A673 (cell line): ENCODE measurements at places on chromosomes 4 and X. TPM values are rescaled to one million over a fixed set of nuclear protein-coding genes. Genes with fewer than 3 reads are reported as not detected.

GRCh38 chr4:178339769-178340168 lies 897.5 kb upstream of the AGA start:
- DNase-seq = no peak
- no peaks in the 10 kb centered on the region for H3K4me1 ChIP-seq
- H3K36me3 ChIP-seq = no peaks in the 10 kb centered on the region
- no peaks in the 10 kb centered on the region for H3K27me3 ChIP-seq
- no peak overlapping the region for H3K27ac ChIP-seq

- H3K4me3 ChIP-seq = no peak overlapping the region
- no peaks in the 10 kb centered on the region for H3K36me3 ChIP-seq
- no peaks in the 10 kb centered on the region for H3K4me1 ChIP-seq
- no peaks in the 10 kb centered on the region for H3K27me3 ChIP-seq
- H3K27ac ChIP-seq = no peak overlapping the region
These were observed 14.5 kb downstream of the MAGEA9B start for GRCh38 chrX:149572743-149573142.

DNA sequence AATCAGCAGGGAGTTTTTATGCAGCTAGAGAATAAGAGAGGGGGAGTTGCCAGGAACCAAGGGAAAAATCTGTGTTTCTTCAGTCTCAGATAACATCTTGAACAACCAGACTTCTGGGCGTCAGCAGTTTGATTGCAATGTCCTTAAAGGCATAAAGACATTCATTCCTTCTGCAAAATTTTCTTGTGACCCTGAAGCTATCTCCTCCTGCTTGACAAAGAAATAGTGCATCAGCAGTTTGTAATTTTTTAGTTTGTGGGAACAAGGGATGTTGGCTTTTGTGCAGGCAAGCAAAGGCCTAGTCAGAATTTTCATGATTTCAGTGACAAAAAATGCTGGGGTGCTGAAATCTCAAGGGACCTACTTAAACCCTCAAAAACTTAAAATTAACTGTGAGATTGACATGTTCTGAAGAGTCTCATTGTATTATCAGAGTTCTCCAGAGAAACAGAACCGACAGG lies 125.8 kb upstream of the UNC5C start:
- no peak overlapping the region for H3K4me3 ChIP-seq
- H3K27ac ChIP-seq = no peak overlapping the region
- H3K4me1 ChIP-seq = no peaks in the 10 kb centered on the region
- no peak for DNase-seq
- no peaks in the 10 kb centered on the region for H3K27me3 ChIP-seq

DNA sequence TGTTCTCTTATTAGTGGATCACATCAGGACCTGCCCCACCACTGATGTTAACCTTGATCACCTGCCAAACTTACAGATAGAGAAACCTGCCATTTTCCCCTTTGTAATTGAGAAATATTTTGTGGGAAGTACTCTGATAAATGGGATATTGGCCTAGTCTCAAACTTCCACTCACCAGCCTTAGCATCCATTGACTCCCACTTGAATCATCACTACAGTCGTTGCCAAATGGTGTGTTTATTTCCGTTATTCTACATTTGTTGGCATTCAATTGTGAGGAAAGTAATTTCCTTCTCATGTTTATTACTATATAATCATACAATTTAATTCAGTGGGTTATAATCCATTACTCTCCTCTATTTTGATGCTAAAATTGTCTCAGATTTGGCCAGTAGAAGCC lies 156.4 kb upstream of the CXCL13 start:
- H3K36me3 ChIP-seq = no peaks in the 10 kb centered on the region
- no peak overlapping the region for H3K27ac ChIP-seq
- H3K4me3 ChIP-seq = no peak overlapping the region
- no peak for DNase-seq

- no peak overlapping the region for H3K27ac ChIP-seq
- H3K36me3 ChIP-seq = no peaks in the 10 kb centered on the region
- no peak overlapping the region for H3K4me3 ChIP-seq
- no peak for DNase-seq
- H3K4me1 ChIP-seq = no peaks in the 10 kb centered on the region
- H3K27me3 ChIP-seq = no peaks in the 10 kb centered on the region
These were observed 100.7 kb upstream of the STX18 start for GRCh38 chr4:4642496-4643000.

GRCh38 chrX:111095974-111096895 lies at the start of gene PAK3:
Gene PAK3, plus strand, starts transcription at chrX:111096191. Its CDS starts 26,913 bp downstream, at chrX:111123104.
- no peaks in the 10 kb centered on the region for H3K36me3 ChIP-seq
- H3K27ac ChIP-seq = no peak within 1 kb of the TSS
- H3K4me3 ChIP-seq = peak within 1 kb of the TSS; percentile 38
- DNase-seq = peak; percentile 50
- H3K4me1 ChIP-seq = no peaks in the 10 kb centered on the region
- peaks cover 28% of the 10 kb centered on the region for H3K27me3 ChIP-seq

DNA sequence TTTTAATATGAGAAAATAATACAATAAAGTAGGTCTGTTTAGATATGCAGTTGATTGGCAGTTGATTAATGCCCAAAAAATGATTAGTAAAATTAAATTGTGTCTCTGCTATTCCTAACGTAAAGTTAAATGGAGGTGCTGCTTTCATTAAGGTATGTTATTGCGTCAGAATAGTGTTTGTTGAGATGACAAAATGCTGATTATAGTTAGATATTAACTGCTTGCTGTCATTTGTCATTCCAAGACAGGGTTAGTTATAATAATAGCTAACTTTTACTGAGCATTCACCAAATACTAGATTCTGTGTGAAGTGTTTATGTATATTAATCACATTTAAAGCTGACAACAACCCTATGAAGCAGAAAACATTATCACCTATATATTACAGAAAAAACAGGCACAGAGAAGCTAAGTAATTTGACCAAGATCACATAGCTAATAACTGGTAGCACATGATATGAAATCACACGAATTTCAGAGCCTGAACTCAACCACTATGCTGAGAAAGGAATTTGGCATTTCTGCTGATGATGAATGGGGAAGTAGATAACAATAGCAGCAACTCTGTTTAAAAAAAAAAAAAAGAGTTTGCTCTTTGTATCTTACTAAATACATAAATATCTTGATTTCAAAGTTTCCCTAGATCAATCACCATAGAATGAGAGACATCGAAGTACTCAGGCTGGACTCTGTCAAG lies 59.7 kb upstream of the WDR44 start:
- H3K4me3 ChIP-seq = no peak overlapping the region
- H3K27ac ChIP-seq = no peak overlapping the region
- DNase-seq = no peak
- no peaks in the 10 kb centered on the region for H3K4me1 ChIP-seq

- no peak for DNase-seq
- no peak overlapping the region for H3K4me3 ChIP-seq
- no peaks in the 10 kb centered on the region for H3K27me3 ChIP-seq
These were observed 99.8 kb upstream of the TEX13D start for GRCh38 chrX:124232523-124233201.

- no peak overlapping the region for H3K4me3 ChIP-seq
- DNase-seq = no peak
- H3K4me1 ChIP-seq = no peaks in the 10 kb centered on the region
- no peaks in the 10 kb centered on the region for H3K36me3 ChIP-seq
- no peaks in the 10 kb centered on the region for H3K27me3 ChIP-seq
These were observed 13.6 kb downstream of the DDX53 start for GRCh38 chrX:23013366-23013765.

DNA sequence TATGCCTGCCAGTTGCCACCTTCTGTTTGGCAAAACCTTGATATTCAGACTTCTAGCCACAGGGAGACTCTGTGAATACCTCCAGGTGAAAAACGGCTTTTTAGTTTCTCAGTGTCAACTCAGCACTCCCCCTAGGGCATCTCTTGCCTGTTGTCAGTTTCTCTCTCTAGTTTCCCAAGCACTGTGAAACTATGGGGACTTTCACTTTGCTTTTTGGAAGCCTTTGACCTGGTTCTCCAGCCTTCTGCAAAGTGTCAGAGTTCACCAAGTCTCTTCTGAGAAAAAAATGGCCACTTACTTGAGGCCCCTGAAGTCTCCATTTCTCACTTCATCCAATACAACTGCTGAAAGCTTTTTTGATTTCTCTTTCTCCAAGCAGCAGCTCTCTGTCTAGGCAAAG lies 521.5 kb downstream of the INPP4B start:
- H3K4me1 ChIP-seq = no peaks in the 10 kb centered on the region
- no peak overlapping the region for H3K4me3 ChIP-seq
- no peaks in the 10 kb centered on the region for H3K36me3 ChIP-seq
- DNase-seq = no peak
- no peak overlapping the region for H3K27ac ChIP-seq
- H3K27me3 ChIP-seq = no peaks in the 10 kb centered on the region

- no peak overlapping the region for H3K27ac ChIP-seq
- peaks cover 4% of the 10 kb centered on the region for H3K4me1 ChIP-seq
- no peak overlapping the region for H3K4me3 ChIP-seq
- H3K27me3 ChIP-seq = peaks cover 8% of the 10 kb centered on the region
- DNase-seq = no peak
These were observed 86.0 kb upstream of the WWC2 start for GRCh38 chr4:183012879-183013729.

- no peak overlapping the region for H3K4me3 ChIP-seq
- no peaks in the 10 kb centered on the region for H3K27me3 ChIP-seq
- no peak overlapping the region for H3K27ac ChIP-seq
- H3K36me3 ChIP-seq = no peaks in the 10 kb centered on the region
- H3K4me1 ChIP-seq = no peaks in the 10 kb centered on the region
These were observed 491.1 kb downstream of the PACRGL start for GRCh38 chr4:21191317-21191716.

DNA sequence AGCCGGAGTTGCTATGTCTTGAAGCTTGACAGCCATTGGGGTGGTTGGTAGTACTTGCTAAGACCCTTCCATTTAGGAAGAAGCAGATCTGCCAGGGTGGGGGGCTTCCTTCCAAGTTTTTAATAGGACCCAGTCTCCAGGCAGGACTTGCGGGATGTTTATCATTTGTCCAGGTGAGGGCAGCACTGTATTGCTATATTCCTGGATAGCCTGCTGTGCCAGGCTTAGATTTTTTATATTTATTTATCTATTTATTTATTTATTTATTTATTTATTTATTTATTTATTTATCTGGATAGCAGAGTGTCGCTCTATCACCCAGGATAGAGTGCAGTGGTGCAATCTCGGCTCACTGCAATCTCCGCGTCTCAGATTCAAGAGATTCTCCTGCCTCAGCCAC lies 87.4 kb upstream of the CT45A1 start:
- DNase-seq = peak; percentile 23
- H3K36me3 ChIP-seq = no peaks in the 10 kb centered on the region
- H3K27ac ChIP-seq = no peak overlapping the region
- H3K27me3 ChIP-seq = no peaks in the 10 kb centered on the region
- no peak overlapping the region for H3K4me3 ChIP-seq

DNA sequence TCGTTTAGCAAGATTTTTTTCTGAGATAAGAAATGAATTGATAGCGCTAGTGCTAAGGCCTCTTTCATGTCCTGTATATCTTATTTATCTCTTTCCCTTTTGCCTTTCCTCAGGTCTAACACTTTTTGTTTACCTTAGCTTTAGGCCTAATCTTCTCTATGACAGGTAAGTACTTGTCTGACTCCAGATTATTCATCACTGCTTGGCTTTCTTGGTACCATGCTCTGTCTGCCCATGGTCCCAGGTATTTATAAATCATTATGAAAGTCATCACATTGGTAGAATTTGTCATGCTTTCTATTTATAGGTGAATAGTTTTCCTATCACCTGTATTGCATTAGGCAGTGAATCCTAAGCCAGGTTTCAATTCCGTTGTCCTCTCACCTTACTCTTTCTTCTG lies 99.5 kb upstream of the CTSO start:
- H3K27me3 ChIP-seq = no peaks in the 10 kb centered on the region
- no peaks in the 10 kb centered on the region for H3K4me1 ChIP-seq
- H3K4me3 ChIP-seq = no peak overlapping the region
- no peak overlapping the region for H3K27ac ChIP-seq

DNA sequence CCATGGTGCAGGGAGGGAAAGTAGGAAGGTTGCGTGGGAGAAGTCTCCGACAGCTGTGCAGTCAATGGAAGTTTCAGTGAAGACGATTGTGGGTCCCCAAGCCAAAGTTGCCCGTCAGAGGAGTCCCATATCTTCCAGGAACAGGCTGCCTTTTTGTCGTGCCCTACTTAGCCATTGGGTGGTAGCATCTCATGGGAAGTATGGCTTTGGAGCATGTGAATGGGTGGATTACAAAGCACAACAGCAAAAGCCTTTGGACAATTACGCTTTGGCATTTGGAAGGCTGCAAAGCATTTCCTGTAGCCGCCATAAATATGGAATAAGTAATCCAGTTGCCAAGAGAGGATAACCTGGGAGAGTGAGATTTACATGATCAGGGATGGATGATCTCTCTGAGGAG lies 300.7 kb upstream of the BOD1L1 start:
- no peaks in the 10 kb centered on the region for H3K27me3 ChIP-seq
- no peaks in the 10 kb centered on the region for H3K36me3 ChIP-seq
- no peak overlapping the region for H3K27ac ChIP-seq
- H3K4me1 ChIP-seq = peaks cover 5% of the 10 kb centered on the region
- no peak overlapping the region for H3K4me3 ChIP-seq
- peak; percentile 68 for DNase-seq

DNA sequence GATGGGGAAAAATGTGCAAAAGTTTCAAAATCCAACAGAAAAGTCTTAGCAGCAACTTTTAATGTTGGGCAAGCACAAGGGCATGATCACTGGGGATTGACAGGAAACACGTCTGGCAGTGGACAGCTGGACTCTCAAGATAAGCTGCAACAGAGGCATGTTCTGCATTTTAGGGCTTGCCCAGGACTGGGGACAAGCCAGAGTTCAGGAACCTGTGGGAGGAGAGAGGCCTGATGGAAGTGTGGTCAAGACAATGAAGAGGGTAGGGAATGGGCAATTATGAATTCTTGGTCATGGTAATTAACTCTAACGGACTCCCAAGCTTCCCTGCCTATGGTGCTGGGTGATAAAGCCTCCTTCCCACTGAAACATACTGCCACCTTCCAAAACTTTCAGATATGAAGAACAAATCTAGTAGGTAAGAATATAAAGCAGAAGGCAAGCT lies 48.4 kb downstream of the ANXA3 start:
- no peak overlapping the region for H3K4me3 ChIP-seq
- no peak for DNase-seq
- H3K27me3 ChIP-seq = no peaks in the 10 kb centered on the region
- H3K4me1 ChIP-seq = no peaks in the 10 kb centered on the region
- no peak overlapping the region for H3K27ac ChIP-seq

LRCH2 gene
- 4.2 and 4.8 TPM in 2 replicates for total RNA-seq

SOWAHB gene
- 0.13 and 0.15 TPM in 2 replicates for total RNA-seq

KLHL15 gene
- 10.9 and 12.0 TPM in 2 replicates for total RNA-seq

SUPT20HL1 gene
- total RNA-seq = not detected in 2 replicates

PROM1 gene
- total RNA-seq = 13.9 and 18.3 TPM in 2 replicates

RAP2C gene
- total RNA-seq = 20.8 and 21.4 TPM in 2 replicates

SERTM2 gene
- total RNA-seq = not detected in 2 replicates
